ENCODE measurements at places on chromosomes 7 and 10.

DNA sequence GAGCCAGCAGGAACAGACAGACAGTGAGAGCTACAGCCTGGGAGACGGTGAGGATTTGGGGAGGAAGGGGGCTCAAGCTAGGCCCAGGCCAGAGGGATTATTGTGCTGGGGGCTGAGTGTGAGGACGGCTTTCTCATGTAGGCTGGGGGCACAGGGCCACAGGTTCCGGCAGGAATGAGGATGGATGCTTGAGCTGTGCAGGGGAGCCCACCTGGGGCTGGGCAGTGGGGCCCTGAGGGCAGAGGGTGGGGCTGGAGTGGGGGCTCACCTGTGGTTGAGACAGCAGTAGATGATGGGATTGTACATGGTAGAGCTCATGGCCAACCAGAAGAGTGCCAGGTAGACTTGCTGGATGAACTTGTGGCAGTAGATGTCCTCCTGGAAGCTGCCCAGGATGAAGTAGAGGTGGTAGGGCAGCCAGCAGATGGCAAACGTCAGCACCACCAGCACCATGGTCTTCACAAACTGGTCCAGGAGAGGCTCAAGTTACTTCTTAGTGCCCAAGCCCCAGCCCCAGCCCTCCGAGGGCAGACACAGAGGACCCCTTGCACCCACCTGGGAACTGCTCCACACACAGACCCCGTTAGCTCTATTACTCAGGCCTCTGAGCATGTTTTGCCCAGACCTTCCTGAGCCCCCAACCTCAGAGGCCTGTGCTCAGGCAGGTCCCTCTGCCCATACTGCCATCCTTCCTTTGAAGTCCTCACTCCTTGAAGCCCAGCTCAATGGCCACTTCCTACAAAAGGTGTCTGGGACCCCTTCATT, 9.7 kb downstream of the TACR2 start:
- no peak for DNase-seq

DNA sequence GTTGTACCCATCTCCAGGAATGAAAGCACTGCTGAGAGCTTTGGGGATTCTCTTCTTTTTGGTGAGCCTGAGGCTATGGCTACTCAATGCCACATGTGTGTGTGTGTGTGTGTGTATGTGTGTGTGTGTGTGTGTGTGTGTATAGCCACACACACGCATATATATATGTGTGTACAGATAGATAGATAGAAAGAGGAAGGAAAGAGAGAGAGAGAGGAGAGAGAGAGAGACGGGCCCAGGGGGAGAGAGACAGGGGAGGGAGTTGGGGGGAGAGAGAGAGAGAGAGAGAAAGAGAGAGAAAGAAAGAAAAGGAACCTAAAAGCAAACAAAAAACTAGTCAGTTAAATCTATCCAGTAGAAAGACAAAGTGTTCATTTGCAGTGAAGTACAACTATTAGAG, 8.3 kb downstream of the SLC13A4 start:
- DNase-seq = no peak

GRCh38 chr10:127227663-127228062, 31.3 kb upstream of the INSYN2A start:
- DNase-seq = no peak

GRCh38 chr7:158887594-158887993, 31.2 kb downstream of the DYNC2I1 start:
- no peak for DNase-seq

- no peak for DNase-seq
Observed at GRCh38 chr7:127119517-127119916, 133.2 kb downstream of the GRM8 start.

DNA sequence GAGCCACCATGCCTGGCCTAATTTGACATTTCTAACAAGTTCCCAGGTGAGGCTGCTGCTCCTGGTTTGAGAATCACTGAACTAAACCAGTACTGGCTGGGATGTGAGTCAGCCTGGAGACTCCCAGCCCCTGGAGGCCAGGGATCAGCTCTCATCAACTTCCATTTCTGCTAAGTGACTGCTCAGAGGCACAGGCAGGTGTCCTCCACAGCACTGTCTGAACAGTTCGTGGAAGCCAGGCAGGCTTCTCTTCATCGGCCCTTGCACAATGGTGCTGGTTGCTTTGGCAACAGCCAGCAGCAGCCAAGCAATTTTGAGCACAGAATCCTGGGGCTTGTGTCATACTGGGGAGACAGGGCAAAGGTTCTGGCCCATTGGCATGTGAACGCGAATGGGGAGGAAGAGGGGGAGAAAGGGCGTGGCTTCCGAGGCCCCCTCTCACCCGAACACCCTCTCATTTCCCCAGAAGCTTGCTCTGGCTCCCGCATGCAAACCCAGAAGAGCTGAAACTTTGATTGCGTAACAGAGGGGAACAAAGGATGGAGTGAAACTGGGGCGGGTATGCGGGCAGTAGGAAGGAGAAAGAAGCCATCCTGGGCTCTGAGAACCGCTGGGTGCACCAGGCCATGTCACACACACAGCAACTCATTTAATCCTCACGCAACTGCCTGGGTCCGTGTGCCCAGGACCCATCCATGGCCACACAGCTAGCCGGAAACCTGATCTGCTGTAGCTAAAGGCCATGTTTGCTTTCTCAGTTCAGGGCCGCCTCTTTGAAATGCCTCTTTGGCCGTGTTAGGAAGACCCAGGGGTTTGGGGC, 9.0 kb upstream of the POR start:
- no peak for DNase-seq

GRCh38 chr7:93249491-93250148, 17.5 kb downstream of the VPS50 start:
- no peak for DNase-seq

DNA sequence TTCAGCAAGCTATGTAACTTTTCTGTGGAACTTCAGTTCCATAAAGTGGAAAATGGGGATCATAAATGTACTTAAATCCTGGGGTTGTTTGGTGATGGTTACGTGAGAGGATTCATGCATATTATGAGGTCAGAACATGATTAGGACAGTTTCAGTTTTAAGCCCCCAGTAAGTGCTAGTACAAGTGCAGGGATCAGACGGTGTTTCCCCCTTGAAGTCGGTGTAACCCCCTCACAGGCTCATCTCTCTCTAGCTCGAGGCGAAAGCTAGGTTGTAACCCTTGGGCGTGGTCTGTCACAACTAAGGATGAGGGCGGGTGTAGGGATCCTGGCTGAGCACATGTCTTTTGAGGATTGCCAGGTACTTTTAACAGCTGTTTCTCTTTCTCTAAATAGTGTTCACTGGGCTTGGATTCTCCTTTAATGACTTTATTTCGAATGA, 84.7 kb downstream of the SPAG6 start:
- no peak for DNase-seq

DNA sequence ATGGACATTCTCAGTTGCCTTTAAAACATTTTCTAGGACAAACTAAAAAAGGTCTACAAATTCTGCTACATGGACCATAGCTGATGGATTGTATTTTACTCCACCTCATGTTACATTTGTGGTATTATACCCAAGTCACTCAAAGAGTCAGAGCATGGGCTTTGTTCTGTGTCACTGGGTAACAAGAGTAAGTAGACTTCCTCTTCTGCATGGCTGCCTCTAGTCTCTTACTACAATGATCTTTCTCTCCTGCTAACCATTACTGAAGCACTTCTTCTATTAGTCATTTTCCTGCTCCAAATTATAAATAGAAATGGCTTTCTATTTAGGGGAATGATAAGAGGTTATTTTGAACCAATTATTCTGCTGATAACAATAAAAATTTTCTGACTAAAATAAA, 727.4 kb upstream of the NRP1 start:
- no peak for DNase-seq

- no peak for DNase-seq
Observed at GRCh38 chr10:34206078-34206934, 608.8 kb downstream of the PARD3 start.

- no peak for DNase-seq
Observed at GRCh38 chr10:103854265-103854685, 1.1 kb downstream of the SH3PXD2A start.

DNA sequence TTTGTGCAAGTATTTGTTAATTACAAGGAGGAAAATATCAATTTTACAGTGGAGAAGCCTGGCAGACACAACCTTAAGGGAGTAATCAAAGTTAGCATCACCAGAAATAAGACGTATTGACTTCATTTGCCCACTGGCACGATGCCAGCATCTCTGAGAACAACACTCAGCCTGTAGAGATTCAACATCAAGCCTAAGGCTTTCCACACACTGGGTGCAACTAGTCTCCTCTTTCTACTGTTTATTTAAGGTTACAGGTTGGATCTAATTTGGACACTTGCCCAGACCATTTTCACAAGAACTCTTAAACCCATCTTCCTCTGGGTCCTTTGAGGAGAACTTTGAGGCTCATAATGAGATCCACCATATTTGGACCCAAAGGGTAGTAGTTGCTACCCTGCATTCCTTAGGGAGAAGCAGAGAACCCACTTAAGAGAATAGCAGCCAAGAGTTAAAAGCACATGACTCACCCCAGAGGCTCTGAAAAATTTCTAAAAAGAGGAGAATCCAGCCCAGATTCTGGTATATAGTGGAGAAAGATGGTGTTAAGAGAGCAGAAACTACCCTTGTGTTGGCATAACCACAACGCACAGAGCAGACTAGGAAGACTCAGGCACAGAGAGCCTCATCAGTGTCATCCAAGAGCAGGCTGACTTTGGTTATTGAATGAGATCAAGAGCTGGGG, 97.3 kb downstream of the CCDC71L start:
- no peak for DNase-seq

- DNase-seq = no peak
Observed at GRCh38 chr7:25143763-25144162, 18.7 kb upstream of the CYCS start.

DNA sequence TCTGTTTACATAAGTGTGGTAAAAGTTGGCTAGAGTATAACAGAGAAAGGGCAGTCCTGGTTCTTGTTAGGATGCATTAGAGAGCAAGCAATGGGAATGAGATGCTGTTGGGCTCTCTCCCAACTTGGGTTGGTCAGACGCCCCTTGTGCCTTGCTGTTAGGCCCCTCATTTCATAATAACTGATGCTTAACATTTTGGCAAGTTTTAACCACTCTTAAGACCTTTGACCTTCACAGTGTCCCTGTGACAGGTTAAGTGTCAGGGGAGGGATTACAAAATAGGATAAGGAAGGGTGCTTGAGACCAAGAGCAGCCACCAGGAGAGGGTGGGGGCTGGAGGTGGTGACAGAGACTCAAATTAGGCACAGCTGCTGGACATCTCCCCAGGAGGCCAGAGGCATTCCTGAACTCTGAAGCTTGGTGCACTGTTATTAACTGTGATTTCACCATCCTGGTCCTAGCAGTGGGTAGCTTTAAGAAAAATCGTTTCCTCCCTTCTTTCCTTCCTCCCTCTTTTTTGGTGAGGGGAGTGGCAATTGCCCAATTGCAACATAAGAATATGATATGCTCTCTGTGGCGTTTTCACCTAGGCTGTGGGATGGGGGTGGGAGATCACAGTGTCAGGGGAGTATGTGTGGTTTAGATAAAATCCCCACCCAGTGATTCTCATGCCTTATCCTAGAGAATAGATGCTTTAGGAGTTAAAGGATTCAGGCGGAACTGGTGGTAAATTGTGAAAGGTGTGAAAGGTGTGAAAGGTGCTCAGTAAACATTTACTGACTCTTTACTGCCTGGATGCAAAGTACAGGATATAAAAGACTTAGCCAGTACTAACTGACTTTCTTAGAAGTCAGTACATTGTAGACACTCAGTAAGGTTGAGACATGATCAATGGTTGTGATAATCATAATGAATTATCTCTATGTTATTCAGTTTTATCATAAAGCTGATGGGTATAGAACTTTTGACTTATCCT, 270.5 kb downstream of the BICC1 start:
- no peak for DNase-seq

- no peak for DNase-seq
Observed at GRCh38 chr7:80622541-80622940, 15.9 kb upstream of the CD36 start.

GRCh38 chr7:81743201-81743600, 26.6 kb downstream of the HGF start:
- no peak for DNase-seq

DNA sequence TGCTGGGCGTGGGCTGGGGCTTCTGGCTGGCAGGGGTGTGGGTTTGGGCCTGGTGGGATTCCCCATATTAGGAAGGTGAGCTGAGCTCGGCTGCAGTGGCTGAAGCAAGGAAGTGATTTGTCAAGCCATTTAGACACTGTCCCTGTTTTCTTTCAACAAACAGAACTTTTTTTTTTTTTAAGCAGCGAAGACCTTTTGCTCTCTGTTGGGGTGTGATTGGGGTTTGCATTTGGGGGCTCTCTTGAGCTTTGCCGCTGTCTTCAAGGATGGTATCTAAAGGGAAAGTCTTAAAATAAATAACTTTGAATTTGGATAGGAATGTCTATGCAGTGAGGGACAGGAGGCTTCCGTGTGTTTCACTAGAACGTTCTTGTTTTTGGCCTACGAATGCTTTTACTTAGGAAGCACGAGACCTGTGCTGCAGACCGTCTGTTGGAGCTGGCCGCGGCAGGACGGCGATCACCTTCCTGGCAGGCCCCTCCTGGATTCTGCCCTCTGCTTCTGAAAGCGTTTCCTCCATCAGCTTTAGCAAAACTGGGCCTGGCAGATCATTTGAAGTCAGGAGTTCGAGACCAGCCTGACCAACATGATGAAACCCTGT, 43.9 kb downstream of the FOXK1 start:
- no peak for DNase-seq

GRCh38 chr7:151436446-151437158, 3.3 kb downstream of the CRYGN start:
- DNase-seq = no peak

GRCh38 chr10:7596356-7596755, 70.4 kb downstream of the ITIH5 start:
- DNase-seq = no peak

DNA sequence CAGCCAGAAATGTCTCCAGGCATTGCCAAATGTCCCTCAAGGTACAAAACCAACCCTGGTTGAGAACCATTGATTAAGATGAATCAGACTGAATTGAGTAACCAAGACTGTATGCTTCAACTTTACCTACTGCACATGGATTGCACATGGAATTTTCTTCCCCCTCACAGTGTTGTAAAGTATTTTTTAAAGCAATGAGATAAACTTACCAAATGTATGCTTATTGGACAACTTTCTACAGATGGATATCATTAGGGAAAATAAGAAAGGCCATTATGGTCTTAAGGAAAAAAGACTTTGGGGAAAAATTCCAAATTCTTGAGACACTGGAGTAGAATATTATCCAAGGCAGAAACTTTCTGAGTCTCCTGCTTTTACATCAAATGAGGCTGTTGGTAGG, 20.9 kb upstream of the MTPN start:
- DNase-seq = no peak

- no peak for DNase-seq
Observed at GRCh38 chr7:36005293-36005692, 147.8 kb upstream of the EEPD1 start.

- DNase-seq = no peak
Observed at GRCh38 chr7:127900732-127901685, 130.2 kb downstream of the LRRC4 start.

GRCh38 chr7:108503112-108504026, 22.6 kb downstream of the PNPLA8 start:
- DNase-seq = no peak

Measured in cortex of kidney (tissue), 1 donor.